Activated naive CD8-positive, alpha-beta T cell treated with anti-CD3 and anti-CD28 coated beads for 36 hours (primary cell): ENCODE measurements at places on chromosomes 3 and 15.

DNA sequence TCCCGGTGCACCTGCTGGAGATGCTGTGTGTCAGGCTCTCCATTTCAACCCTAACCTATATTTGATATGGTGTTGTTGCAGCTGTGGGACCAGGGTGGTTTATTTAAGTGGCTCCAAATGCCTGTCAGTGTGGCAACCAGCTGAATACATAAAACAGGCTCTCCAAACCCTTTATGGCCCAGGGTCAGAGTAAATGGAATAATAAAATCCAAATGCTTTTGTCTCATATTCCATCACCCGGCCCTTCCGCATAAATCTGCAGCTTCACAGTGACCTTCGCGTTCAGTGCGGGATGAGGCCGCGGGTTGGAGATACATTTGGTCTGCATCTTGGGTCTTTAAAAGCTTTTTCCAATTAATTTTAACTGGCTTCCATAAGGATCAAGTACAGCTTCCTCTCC lies 382.1 kb upstream of the NR2F2 start:
- H3K4me3 ChIP-seq = no peak overlapping the region
- no peaks in the 10 kb centered on the region for H3K4me1 ChIP-seq
- DNase-seq = no peak
- peaks cover 6% of the 10 kb centered on the region for H3K27me3 ChIP-seq

- H3K27ac ChIP-seq = no peak overlapping the region
- peaks cover 41% of the 10 kb centered on the region for H3K4me1 ChIP-seq
- H3K27me3 ChIP-seq = no peaks in the 10 kb centered on the region
- peaks cover 8% of the 10 kb centered on the region for H3K36me3 ChIP-seq
Observed at GRCh38 chr3:15538345-15538744, 16.8 kb upstream of the COLQ start.

GRCh38 chr15:88612186-88612796 lies 8.8 kb upstream of the AEN start:
- peaks cover 2% of the 10 kb centered on the region for H3K36me3 ChIP-seq
- no peak for DNase-seq
- H3K4me1 ChIP-seq = no peaks in the 10 kb centered on the region
- H3K4me3 ChIP-seq = no peak overlapping the region
- peaks cover 45% of the 10 kb centered on the region for H3K27me3 ChIP-seq
- no peak overlapping the region for H3K27ac ChIP-seq

- no peaks in the 10 kb centered on the region for H3K27me3 ChIP-seq
- peaks cover 2% of the 10 kb centered on the region for H3K36me3 ChIP-seq
- H3K4me1 ChIP-seq = peaks cover 11% of the 10 kb centered on the region
- H3K27ac ChIP-seq = no peak overlapping the region
Observed at GRCh38 chr3:16252243-16252978, 12.3 kb downstream of the DPH3 start.
